Neural progenitor cell (in vitro differentiated cells): ENCODE measurements at places on chromosomes 1 and 21. TPM values are rescaled to one million over a fixed set of nuclear protein-coding genes. Genes with fewer than 3 reads are reported as not detected.

GRCh38 chr1:1101503-1101902, 14.4 kb downstream of the C1orf159 start:
- DNase-seq, result no peak

GRCh38 chr21:42361286-42361685, 5.0 kb downstream of the TFF1 start:
- DNase-seq, result no peak

GRCh38 chr1:172417557-172417956, 2.9 kb upstream of the C1orf105 start:
- no peak for DNase-seq

DNA sequence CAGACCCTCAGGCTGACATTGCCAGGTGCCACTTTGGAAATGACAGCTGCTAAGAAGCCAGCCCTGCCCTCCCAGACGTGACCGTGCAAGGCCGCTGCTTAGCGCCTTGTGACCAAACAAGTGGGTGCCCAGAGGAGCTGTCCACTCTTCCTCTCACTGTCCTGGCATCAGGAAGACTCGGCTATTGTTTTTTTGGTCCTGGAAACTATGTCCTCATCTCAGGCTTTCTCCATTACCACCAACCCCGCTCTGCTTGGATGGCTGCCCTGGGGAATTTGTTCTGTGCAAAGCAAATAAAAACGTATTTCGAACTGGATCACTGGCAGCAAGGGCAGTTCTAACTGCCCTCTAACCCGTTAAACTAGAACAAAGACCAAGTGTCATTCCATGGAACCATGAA, 13.7 kb upstream of the TENT5C start:
- no peak for DNase-seq

DNA sequence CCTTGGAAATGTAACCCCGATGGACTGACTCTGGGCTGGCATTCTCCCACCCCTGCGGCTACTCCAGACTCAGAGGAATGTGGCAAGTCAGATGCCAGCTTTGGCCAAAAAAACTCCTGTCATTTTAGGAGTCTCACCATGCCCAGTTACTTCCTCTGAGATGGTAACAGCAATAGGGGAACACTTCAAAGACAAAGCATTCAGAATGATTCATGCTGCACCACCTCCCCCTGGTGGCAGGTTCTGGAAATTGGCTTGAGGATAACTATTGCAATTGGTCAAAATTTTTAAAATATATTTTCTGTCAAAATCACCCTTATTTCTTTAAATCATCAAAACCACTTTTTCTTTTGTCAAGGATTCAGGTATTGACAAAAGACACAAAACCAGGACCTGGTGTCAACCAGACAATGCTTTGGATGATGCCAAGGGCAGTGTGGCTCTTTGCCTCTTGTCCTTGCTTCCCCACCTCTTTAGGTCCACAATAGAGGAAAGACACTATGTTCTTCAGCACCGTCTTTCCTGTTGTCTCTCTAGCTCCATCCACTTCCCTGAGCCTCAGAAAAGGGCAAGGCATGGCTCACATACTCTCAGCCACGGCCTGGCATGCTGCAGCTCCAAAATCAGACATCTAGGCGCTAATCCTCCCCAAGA, 9.9 kb upstream of the CDCA8 start:
- DNase-seq, result peak; percentile 77

- DNase-seq, result no peak
Observed at GRCh38 chr1:47568763-47569162, 130.9 kb downstream of the FOXD2 start.

GRCh38 chr21:39176271-39176709, 7.0 kb downstream of the PSMG1 start:
- DNase-seq, result no peak

GRCh38 chr1:218771931-218772330, 401.7 kb upstream of the LYPLAL1 start:
- no peak for DNase-seq

- no peak for DNase-seq
Observed at GRCh38 chr1:35505911-35506798, 51.0 kb downstream of the KIAA0319L start.

GRCh38 chr21:29655577-29655976, 284.2 kb downstream of the GRIK1 start:
- DNase-seq, result no peak

- no peak for DNase-seq
Observed at GRCh38 chr1:159935719-159936272, 9.6 kb downstream of the IGSF9 start.

GRCh38 chr1:166705376-166706289, 133.6 kb upstream of the POGK start:
- DNase-seq, result no peak

- peak; percentile 74 for DNase-seq
Observed at GRCh38 chr1:155938220-155938627, 3.2 kb upstream of the RXFP4 start.

DNA sequence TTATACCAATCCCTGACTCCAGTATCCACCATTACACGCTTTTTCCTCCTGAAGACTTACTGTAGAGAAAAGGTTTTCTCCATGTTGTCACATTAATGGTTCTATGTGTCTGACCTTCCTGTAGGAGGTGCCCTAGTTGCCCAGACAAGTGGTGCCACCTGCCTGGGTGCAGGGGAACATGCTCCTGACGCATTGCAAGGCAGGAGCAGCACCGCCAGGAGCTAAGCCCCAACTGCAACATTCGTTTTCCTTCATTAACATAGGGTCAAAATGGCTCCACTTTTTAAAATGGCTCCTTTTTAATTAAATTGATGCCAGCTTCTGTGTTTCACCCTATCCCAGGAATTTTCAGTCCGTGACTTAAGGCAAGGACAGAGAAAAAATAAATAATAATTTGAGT, 220.1 kb upstream of the SAMSN1 start:
- DNase-seq, result peak; percentile 10

Gene ANGPTL7
- total RNA-seq, result not detected in 2 replicates

Gene ITGB2
- 0.09 TPM in 1 of 2 replicates, not detected in the other for total RNA-seq

Gene SUCO
- 73.5 and 109 TPM in 2 replicates for total RNA-seq

Gene TSSK3
- total RNA-seq, result not detected in 2 replicates

Gene TEDDM1
- total RNA-seq, result not detected in 2 replicates

Gene GBP6
- total RNA-seq, result not detected in 2 replicates

Gene DNM3
- total RNA-seq, result 1.1 and 1.2 TPM in 2 replicates

Gene PTPN7
- not detected in 2 replicates for total RNA-seq

Gene LDLRAP1
- 6.5 and 8.6 TPM in 2 replicates for total RNA-seq

Gene SLC30A10
- 0.09 and 0.19 TPM in 2 replicates for total RNA-seq

Gene EVI5
- 13.7 TPM in 2 replicates for total RNA-seq

Gene IKBKE
- total RNA-seq, result 0.26 and 2.7 TPM in 2 replicates

Gene MSH4
- total RNA-seq, result 0.09 TPM in 1 of 2 replicates, not detected in the other

Gene TNNT2
- 3.1 and 13.2 TPM in 2 replicates for total RNA-seq
